ELR (cell line): ENCODE measurements at places on chromosomes 16 and 17.
A peak's percentile ranks its signal among the peaks of the same experiment; 100 is the strongest.

DNA sequence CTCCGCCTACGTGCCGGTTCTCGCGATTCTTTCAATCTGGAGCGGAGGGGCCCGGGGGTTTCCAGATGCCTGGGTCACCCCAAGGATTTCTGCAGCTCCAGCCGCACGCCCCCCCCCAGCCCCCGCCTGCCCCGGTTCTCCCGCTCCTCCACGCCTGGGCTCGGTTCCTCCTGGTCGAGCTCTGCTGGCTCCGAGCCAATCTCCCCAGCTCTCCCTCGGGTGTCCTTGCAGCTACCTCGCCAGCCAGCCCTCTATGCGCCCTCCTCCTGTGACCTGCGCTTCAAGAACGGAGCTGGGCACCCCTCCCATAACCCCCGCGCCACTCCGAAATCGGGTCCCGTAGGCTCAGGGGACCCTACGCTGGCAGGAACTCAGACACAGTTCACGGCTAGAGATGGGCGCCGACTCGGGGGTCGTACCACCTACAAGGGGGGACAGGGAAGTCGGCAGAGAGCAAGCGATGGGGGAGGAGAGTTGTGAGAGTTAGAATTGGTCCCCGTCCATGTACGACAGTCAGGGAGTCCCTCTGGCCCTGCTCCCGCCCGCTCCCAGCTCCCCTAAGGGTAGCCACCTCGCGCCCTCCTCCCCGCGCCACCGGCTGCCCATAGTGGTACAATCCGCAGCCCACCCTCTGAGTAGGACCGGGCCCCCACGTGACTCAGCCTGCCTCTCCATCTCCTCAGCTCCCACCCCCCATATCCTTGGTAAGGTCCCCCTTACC lies 961 bp downstream of the FGF11 start:
- DNase-seq: peak; percentile 35

DNA sequence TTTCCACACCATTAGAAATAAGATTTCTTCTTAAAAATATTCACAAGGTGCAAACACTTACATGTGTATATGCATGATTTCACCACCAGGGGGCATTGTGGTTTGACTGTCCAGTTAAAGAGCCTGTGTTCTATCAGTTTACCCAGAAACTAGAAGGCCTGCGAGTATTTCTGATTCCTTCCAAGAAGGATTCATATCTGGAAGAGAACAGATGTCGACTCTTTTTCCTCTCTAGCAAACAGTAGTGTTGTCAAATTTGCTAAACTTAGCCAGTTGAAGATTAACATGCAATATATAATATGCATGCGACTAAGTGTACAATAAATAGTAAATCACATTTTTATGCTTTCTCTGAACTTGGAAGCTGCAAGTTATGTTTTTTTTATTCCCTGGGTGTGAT lies 404.1 kb downstream of the WWOX start:
- DNase-seq: peak; percentile 2

GRCh38 chr17:13194887-13195286 lies 177.1 kb upstream of the ELAC2 start:
- DNase-seq: no peak

GRCh38 chr17:20611309-20611708 lies 31.8 kb downstream of the CDRT15L2 start:
- DNase-seq: no peak

- DNase-seq: no peak
Measured at GRCh38 chr17:49814781-49815529, 26.5 kb downstream of the KAT7 start.

GRCh38 chr17:36614933-36615332 lies 13.6 kb downstream of the MRM1 start:
- no peak for DNase-seq

GRCh38 chr17:77206158-77206956 lies 65.6 kb downstream of the SEC14L1 start:
- DNase-seq: peak; percentile 62

DNA sequence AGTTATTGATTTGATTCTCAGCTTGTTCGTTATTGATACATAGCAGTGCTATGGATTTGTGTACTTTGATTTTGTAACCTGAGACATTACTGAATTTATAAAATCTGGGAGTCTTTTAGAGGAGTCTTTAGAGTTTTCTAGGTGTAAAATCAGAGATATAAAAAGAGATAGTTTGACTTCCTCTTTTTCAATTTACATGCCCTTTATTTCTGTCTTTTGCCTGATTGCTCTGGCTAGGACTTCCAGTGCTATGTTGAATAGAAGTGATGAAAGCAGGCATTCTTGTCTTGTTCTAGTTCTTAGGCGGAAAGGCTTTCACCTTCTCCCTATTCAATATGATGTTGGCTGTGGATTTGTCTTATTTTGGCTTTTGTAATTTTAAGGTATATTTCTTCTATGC lies 106.2 kb downstream of the PHKB start:
- DNase-seq: no peak

- no peak for DNase-seq
Measured at GRCh38 chr17:36127911-36128310, 24.3 kb downstream of the CCL4 start.

DNA sequence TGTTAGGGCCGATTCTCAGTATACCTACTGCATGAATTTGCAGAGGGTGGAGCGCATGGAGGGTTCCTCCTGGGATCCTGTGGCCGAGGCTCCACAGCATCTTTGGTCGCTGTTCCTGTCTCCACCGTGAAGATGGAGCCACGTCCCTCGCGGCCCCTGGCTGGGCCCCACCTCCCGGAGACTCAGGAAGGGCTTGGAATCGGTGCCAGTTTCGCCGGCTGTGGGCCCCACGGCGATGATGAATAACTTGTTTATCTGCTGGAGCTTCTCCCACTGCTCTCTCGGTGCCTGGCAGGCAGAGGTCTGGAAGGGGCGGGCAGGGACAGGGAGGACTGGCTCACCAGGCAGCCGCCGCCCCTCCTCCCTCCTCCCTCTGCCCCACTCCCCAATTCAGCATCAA lies 8.1 kb downstream of the SLC5A11 start:
- peak; percentile 87 for DNase-seq

- no peak for DNase-seq
Measured at GRCh38 chr17:76973040-76973439, 104.8 kb downstream of the MGAT5B start.

- no peak for DNase-seq
Measured at GRCh38 chr17:77054936-77055335, 85.8 kb upstream of the SEC14L1 start.

GRCh38 chr16:391885-392335 lies 5.1 kb upstream of the NME4 start:
- DNase-seq: peak; percentile 94

GRCh38 chr17:64244165-64244564 lies 18.9 kb downstream of the TEX2 start:
- peak; percentile 40 for DNase-seq

DNA sequence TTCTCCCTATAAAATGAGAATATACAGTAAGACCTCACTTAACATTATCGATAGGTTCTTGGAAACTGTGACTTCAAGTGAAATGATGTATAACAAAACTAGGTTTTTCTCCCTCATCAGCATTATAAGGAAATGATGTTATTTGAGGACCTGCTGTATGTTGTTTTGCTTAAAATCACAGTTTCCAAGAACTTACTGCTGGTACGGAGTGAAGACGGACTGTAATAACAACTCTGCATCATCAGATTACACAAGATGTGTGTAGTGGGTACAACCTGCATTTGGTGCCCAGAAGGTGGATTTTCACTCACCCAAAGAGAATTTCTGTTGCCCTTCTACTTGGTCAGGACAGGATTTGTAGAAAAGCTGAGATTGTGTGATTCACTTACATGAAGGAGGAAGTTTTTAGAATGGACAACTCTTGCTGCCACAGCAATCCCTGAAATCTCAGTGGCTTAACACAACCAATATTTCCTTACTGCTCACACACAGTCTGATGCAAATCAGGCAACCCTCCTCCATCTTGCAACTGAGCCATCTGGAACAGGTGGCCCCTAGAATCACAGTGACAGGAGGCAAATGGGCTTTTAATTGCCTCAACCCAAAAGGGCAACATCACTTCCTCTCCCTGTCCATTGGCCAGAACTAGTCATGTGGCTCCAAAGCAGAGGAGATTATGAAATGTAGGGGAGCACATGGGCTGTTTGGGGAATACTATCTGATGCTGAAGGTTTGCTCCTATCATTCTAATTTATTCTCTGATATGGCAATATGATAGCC lies 67.6 kb upstream of the CACNG5 start:
- DNase-seq: no peak

DNA sequence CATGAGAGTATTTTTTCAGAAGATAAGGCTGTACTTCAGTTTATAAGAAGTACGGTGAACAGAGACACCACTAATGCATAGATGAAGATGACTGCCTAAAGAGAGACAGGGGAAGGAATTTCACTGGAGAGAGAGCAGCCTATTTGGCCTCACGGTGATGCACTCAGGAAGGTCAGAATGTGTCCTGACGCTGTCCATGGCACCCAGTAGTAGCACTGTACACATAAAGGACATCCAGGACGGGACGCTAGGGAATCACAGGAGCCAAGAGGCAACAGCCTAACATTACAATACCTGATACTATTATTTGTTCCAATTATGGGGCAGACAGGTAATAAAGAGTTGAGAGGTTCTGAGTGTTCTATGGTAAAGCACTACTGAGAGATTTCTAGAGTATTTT lies 24.9 kb upstream of the LRRC37A start:
- DNase-seq: no peak

GRCh38 chr17:65627891-65628643 lies 66.6 kb upstream of the AXIN2 start:
- DNase-seq: peak; percentile 89

- DNase-seq: no peak
Measured at GRCh38 chr17:55384643-55385232, 36.9 kb downstream of the MMD start.

DNA sequence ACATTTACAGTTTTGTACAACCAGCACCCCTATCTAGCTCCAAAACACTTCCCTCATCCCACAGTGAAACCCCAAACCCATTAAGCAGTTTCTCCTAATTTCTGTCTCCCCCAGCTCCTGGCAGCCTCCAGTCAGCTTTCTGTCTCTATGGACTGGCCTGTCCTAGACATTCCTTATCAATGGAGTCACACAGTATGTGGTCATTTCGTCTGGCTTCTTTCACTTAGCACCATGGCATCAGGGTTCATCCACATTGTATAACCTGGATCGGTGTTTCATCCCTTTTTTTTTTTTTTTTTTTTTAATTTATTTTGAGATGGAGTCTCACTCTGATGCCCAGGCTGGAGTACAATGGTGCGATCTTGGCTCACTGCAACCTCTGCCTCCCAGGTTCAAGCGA lies 68.5 kb downstream of the ZDHHC7 start:
- peak; percentile 62 for DNase-seq

DNA sequence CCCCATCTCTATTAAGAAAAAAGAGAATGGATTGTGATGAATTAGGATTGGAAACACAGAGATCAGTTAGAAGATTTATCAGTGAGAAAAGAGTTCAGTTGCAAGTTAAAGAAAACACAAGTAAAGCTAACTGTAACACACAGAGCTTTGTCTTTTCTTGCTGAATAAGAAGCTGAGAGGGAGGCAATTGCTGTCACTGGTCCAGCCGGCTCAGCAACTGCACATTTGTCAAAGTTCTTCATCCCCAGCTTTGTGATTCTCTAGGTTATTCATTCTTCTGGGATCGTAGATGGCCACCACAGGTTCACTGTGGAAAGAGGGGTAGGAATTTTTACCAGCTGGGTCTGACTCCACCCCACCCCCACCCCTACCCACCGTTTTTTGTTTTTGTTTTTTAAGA lies 615.7 kb downstream of the WWOX start:
- no peak for DNase-seq

DNA sequence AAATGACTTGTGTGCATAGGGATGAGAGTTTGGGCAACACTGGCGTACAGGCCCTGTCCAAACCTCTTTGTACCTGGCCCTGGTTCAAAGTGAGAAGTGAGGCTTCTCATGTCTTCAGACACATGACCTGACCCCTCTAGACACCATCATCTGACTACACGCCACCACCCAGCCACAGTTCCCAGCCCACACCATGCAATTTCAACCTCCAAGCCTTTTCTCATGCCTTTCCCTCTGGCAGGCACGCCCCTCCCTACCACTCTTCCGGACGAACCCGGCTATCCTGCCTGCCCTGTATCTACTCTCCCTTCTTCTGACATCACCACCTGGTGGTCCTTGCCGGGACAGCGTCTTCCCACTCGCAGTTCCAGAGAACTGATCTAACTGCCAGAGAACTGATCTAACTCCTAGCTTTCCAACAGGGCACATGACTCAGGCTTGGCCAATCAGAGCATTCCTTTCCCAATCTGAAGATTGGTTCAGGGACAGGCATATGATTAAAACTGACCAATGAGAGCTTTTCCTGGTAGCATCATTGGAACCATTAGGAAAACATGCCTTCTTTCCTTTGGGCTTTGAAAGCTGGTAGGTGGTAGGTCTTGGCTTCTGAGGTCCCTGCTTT lies 27.1 kb upstream of the IL21R start:
- DNase-seq: peak; percentile 84

DNA sequence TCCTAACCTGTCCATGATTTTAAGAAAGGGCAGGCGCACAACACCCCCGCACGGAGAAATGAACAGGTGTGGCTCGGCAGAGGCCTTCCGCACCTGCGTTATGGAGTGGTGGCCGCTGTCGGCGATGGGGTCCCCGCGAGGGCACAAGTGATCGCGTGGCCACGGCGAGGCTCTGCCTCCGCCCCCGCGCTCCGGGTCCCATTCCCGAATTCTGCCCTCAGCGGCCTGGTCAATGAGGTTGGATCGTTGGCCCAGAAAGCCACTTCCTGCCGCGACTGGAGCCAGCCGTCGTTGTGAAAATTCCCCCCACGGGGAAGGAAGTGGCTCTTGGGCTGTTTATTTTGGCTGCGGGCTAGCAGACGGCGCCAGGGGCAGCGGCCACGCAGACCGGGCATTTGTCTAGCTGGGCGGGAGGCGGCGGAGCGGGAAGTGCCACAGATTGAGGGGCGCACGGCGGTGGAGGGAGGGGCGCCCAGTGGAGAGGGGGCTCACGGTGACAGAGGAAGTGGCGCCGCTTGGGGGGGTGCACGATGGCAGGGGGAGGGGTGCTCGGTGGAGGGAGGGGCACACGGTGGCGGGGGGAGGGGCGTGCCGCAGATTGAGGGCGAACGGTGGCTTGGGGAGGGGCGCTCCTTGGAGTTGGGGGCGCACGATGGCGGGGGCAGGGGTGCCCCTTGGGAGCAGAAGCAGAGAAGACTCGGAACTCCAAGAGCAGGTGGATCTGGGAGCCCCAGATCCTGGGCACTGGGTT lies 25.0 kb downstream of the MRC2 start:
- peak; percentile 89 for DNase-seq

- DNase-seq: no peak
Measured at GRCh38 chr16:66489818-66490217, 60.1 kb downstream of the TK2 start.

GRCh38 chr16:17481736-17482135 lies 11.0 kb upstream of the XYLT1 start:
- DNase-seq: no peak

GRCh38 chr17:50947782-50948543 lies 81.8 kb upstream of the TOB1 start:
- DNase-seq: peak; percentile 33
